ENCODE measurements at places on chromosomes 2 and 18.
A peak's percentile ranks its signal among the peaks of the same experiment; 100 is the strongest.

GRCh38 chr18:50091509-50092244 lies 103.3 kb downstream of the MYO5B start:
- no peak for DNase-seq

- DNase-seq, result no peak
Measured at GRCh38 chr2:43298500-43298899, 72.1 kb upstream of the ZFP36L2 start.

GRCh38 chr2:263774-264492 lies at the start of gene SH3YL1:
Gene SH3YL1, minus strand, starts transcription at chr2:264032. Its CDS starts 48 bp downstream, at chr2:263984.
- DNase-seq, result peak; percentile 23

DNA sequence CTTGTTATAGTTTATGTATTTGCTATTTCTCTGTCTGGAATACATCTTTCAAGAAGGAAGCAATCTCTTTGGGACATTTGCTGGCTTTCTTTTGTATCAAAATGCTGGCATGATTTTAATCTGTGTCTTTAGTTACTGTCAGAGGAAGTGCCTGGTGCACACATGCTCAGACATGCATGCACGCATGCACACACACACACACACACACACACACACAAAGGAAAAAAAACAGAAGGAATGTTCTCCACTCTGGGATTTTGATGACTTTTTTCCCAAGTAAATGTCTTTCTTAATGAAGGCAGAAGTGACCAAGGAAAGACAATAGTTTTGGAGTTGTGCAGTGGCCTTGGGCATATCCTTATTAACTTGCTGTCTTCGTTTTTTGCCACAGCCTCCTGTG lies 6.7 kb downstream of the GNAL start:
- no peak for DNase-seq

- no peak for DNase-seq
Measured at GRCh38 chr2:154425994-154426393, 272.5 kb upstream of the KCNJ3 start.

DNA sequence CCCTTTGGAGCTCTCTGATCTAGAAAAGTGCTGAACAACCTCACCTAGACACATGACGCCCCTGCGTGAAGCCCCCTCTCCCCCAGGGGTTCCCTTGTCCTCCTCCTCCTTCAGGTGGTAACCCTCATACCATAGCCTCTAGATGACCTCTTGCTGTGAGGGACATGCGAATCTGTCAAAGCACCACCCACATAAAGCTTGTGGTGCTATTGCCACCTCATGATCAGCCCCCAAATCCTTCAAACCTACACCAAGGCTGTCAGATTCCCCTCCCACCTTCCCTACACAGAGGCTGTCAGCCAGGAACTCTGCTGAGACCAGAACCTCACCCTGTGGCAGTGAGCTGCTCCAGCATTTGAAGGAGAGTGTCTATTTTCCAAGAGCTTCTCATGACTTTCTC lies 43.1 kb upstream of the TEX51 start:
- no peak for DNase-seq

DNA sequence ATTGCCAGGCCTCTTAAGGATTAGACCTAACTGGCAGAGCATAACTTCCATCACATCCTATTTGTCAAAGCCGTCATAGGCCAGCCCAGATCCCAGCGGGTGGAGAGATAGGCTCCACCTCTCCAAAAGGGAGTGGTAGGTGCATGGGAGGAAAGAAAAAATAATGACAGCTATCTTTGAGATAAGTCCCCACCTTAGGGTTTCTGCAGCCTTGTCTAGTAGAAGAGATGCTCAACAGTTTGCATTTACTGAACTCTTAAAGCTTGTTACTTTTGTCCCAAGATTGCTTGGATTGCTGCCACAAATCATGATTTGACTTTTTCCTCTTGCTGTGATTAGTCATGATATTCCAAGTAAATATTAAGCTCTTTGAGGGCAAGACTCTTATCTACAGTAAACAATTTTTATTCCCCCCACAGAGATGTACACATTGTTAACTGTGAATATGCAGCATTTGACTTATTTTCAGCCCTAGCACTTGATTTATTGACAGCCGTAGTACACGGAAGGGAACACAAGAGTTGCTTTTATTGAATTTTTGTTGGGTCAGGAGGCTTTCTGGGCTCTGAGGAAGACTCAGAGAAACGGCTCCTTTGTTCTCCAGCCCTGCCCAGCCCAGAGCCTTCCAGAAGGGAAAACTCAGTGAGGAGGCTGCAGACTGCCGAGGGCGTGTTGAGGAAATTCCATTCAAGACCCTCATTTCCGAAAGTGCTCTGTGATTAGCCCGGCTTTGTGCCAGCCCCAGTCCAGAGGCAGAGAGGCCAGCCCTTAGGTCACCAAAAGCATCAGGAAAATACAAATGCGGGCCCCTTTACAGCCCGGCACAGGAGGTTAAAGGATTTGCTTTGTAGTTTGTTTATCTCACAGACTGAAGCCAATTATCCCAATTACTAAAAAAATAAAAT lies 75.5 kb upstream of the ZNF532 start:
- no peak for DNase-seq

DNA sequence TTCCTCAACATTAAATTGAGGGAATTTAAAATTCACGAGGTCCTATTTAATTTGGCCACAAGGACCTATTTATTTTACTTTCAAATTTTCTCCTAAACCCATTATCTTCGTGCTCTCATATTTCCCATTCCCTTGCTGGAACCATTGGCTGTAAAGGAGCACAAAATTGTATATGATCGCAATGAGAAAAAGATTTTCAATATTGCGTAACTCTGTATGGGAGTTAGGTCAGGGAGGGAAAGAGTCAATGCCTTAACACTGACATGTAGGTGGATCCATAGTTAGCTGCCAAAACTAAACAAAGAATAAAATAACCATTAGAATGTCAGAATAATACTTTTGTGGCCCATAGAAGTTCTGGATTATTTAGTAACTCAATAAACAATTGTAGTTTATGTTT lies 40.6 kb upstream of the ZC3H15 start:
- no peak for DNase-seq

DNA sequence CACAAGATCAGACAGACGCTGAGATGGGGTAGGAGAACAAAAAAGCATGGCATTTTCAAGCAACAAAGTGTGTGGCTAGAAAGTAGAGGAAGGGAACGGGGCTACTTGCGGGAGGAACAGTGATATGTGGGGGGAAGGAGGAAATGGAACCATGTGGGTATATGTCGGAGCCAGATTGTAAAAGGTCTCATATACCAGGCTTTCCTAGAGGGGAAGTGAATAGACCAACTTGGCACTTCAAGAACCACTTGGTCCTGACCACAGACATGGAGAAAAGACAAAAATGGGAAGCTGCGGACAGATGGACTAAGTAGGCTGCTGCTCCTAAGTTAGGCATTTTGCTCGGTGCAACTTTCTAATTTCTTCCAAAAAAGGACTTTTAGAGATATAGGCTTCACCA lies 196.0 kb downstream of the DCC start:
- no peak for DNase-seq

- no peak for DNase-seq
Measured at GRCh38 chr2:138893746-138894145, 113.6 kb upstream of the NXPH2 start.

GRCh38 chr18:35470435-35470834 lies 27.3 kb downstream of the INO80C start:
- no peak for DNase-seq

DNA sequence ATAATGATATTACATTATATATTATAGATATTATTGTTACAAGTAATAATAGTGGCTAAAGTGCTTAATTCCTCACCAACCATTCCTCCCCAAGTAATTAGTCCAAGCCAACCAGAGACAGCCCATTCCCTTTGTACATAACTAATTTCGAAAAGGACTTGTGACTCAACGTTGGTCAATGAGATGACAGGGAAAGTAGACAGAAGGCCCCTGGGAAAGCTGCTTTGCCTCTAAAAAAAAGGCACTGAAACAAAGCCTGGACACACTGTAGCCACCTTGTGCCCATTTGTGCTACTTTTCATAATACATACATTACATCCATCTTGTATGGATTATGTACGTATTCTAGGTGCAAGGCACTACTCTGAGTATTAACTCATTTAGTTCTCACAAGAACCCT lies 28.8 kb downstream of the COLEC12 start:
- no peak for DNase-seq

DNA sequence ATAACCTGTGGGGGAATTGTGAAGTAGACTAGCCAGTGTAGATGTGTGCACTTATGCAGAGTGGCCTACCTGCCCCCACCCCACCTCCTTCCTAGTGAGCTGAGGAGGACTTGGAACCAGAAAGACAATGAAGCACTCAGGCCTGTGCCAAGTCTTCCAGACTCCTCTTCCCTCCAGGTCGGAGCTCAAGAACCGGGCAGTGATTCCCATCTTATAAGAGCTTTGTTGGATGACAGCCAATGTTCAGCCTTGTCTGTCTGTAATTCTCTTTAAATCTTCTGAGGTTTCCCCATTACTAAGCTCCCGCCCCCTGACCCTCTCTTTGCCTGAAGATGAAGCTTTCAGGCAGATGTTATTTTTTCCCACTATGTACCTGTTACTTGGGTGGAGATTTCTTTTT lies 121.0 kb downstream of the SMAD2 start:
- DNase-seq, result no peak

- no peak for DNase-seq
Measured at GRCh38 chr18:79768745-79769144, 29.0 kb upstream of the KCNG2 start.

- no peak for DNase-seq
Measured at GRCh38 chr2:11781602-11782001, 35.2 kb downstream of the LPIN1 start.

GRCh38 chr2:176421297-176422050 lies 152.2 kb downstream of the MTX2 start:
- no peak for DNase-seq

DNA sequence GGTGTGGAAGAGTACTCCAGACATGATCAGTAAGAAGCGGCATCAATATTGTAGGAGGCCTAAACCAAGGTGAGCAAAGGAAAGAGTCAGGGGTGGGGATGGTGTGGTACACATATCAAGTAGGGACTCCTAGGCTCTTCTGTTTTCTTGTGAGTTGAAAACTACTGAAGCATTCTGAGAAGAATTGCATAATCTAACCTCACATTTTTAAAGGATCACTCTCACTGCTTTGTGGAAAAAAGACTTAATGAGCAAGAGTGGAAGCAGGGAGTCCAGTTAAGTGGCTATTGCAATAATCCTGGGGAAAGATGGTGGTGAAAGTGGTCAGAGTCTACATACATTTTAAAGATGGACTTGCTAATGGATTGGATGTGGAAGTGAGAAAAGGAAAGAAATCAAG lies 899.5 kb upstream of the FAM98A start:
- DNase-seq, result no peak

- DNase-seq, result no peak
Measured at GRCh38 chr2:162197069-162197825, 45.2 kb upstream of the GCG start.

GRCh38 chr2:190670182-190670946 lies 21.5 kb downstream of the NAB1 start:
- no peak for DNase-seq

- DNase-seq, result no peak
Measured at GRCh38 chr2:83104202-83104601, 1354.9 kb downstream of the SUCLG1 start.

DNA sequence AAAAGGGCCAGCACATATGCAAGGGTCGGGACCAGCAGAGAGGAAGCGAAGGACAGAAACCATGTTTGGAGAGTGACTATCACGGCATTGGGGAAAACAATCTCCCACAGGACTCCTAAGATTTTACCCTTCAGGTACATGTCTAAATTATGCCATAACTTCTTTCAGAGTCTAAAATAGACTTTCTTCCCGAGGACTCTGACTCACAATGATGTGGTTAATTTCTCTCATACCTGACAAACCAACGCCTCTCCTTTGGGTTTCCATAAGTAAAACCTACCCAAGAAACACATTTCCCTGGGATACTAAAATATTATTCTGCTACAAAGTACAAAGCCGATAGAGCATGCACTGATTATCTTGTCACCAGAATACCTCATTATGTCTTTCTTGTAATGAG lies 127.8 kb upstream of the NETO1 start:
- DNase-seq, result no peak

GRCh38 chr2:241772063-241772499 lies 4.5 kb upstream of the GAL3ST2 start:
- no peak for DNase-seq

GRCh38 chr2:181626671-181627070 lies 30.2 kb downstream of the CERKL start:
- DNase-seq, result no peak

DNA sequence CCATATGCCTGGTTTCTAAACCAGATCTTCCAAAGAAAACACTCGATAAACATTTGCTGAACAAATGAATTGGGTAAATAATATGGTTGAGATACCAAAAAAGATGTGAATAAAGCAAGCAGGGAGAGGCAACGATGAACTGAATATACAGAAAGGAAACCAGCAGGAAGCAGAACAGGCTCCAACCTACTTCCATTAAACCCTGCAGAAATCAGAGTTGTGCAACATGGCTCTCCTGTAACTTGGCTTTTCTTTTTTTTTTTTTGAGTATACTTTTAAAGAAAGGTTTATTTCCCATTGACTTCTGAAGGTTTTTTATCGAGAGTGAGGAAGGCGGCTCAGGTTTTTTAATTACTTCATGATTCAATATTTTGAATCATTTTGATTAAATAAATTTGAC lies 23.5 kb downstream of the ITSN2 start:
- no peak for DNase-seq

DNA sequence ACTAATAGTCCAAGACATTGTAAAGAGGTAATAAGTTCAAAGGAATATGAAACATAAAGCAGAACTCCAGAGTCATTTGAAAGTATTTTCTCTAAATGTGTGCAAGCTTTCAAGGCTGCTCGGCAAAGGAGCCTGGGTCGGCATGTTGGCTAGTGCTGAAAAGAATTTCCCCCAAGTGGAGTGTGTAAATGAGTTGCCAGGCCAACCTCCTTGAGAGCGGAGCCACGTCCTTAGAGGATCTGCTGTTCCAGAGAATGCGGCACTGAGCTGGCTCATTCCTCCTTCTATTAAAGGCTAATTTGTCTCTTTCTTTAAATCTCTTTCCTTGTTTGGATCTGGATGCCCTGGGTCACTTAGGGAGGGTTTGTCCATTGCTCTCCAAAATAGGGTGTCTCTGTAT lies 127.5 kb downstream of the RDH14 start:
- DNase-seq, result no peak

DNA sequence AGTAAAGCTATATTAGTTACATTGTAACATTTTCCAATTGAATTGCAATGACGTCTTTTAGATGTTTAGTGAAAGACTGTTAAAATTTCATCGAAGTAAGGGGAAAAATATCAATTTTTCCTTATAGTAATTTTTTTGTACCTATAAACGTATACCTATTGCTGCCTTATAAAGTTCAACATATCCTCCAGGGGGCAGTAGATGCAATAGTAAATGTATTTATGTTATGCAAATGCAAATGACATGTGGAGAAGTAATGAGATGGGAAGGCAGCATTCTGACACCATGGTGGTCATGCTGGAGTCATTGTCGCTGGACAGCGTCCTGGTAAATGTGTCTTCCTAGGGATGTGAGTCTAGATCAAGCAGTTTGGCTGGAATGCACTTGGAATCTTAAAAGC lies 38.7 kb downstream of the MSTN start:
- DNase-seq, result no peak

- DNase-seq, result no peak
Measured at GRCh38 chr2:138359532-138359931, 142.0 kb upstream of the SPOPL start.

- DNase-seq, result no peak
Measured at GRCh38 chr18:7958081-7958896, 391.2 kb downstream of the PTPRM start.
